GM12878 (cell line): ENCODE measurements at places on chromosomes 5 and 9.

GRCh38 chr5:30968971-30969370 lies 224.5 kb upstream of the CDH6 start:
- no peak overlapping the region for H3K4me3 ChIP-seq
- DNase-seq: no peak
- no peaks in the 10 kb centered on the region for H3K36me3 ChIP-seq
- H3K27me3 ChIP-seq: no peaks in the 10 kb centered on the region

GRCh38 chr9:79694676-79695400 lies 123.1 kb downstream of the TLE4 start:
- H3K27me3 ChIP-seq: no peaks in the 10 kb centered on the region
- H3K36me3 ChIP-seq: no peaks in the 10 kb centered on the region
- DNase-seq: no peak
- no peaks in the 10 kb centered on the region for H3K4me1 ChIP-seq
- no peak overlapping the region for H3K27ac ChIP-seq

- no peaks in the 10 kb centered on the region for H3K36me3 ChIP-seq
- no peaks in the 10 kb centered on the region for H3K27me3 ChIP-seq
- no peak overlapping the region for H3K27ac ChIP-seq
- no peak for DNase-seq
Observed at GRCh38 chr5:93717162-93717561, 24.2 kb downstream of the POU5F2 start.

- no peaks in the 10 kb centered on the region for H3K36me3 ChIP-seq
- no peak overlapping the region for H3K27ac ChIP-seq
- H3K4me3 ChIP-seq: no peak overlapping the region
- H3K27me3 ChIP-seq: no peaks in the 10 kb centered on the region
- H3K4me1 ChIP-seq: no peaks in the 10 kb centered on the region
Observed at GRCh38 chr5:6820851-6821479, 107.7 kb downstream of the TENT4A start.

GRCh38 chr9:119234636-119235035 lies 134.6 kb downstream of the BRINP1 start:
- no peak overlapping the region for H3K4me3 ChIP-seq
- no peaks in the 10 kb centered on the region for H3K27me3 ChIP-seq
- no peaks in the 10 kb centered on the region for H3K36me3 ChIP-seq
- no peak for DNase-seq
- H3K4me1 ChIP-seq: no peaks in the 10 kb centered on the region
- H3K27ac ChIP-seq: no peak overlapping the region

GRCh38 chr9:31415164-31415563 lies 969.3 kb upstream of the ACO1 start:
- H3K27ac ChIP-seq: no peak overlapping the region
- no peak for DNase-seq
- no peaks in the 10 kb centered on the region for H3K27me3 ChIP-seq
- H3K4me1 ChIP-seq: no peaks in the 10 kb centered on the region

GRCh38 chr5:174082286-174082685 lies 36.8 kb downstream of the NSG2 start:
- H3K4me1 ChIP-seq: no peaks in the 10 kb centered on the region
- H3K4me3 ChIP-seq: no peak overlapping the region
- no peaks in the 10 kb centered on the region for H3K27me3 ChIP-seq
- H3K36me3 ChIP-seq: no peaks in the 10 kb centered on the region
- no peak overlapping the region for H3K27ac ChIP-seq
- no peak for DNase-seq

DNA sequence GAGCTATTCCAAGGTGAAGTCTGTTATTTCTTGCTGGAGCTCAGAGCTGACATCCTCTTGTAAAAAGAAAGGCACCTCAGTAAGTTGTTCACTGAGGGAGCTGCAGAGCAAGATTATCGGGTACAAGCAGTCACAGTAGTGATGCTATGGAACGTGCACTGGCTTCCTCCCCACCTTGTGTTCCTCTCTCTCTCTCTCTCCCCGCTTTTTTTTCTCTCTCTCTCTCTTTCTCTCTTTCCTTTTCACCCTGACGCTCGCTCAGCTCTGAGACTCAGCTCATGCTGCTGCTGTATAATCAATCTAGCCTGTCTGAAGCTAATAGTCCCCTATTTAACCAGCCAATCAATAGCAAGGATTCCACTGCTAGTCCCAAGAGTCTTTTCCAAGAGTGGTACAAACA lies 587.6 kb upstream of the CDH18 start:
- no peak overlapping the region for H3K4me3 ChIP-seq
- no peaks in the 10 kb centered on the region for H3K4me1 ChIP-seq
- no peak for DNase-seq
- H3K27me3 ChIP-seq: no peaks in the 10 kb centered on the region
- H3K36me3 ChIP-seq: no peaks in the 10 kb centered on the region

DNA sequence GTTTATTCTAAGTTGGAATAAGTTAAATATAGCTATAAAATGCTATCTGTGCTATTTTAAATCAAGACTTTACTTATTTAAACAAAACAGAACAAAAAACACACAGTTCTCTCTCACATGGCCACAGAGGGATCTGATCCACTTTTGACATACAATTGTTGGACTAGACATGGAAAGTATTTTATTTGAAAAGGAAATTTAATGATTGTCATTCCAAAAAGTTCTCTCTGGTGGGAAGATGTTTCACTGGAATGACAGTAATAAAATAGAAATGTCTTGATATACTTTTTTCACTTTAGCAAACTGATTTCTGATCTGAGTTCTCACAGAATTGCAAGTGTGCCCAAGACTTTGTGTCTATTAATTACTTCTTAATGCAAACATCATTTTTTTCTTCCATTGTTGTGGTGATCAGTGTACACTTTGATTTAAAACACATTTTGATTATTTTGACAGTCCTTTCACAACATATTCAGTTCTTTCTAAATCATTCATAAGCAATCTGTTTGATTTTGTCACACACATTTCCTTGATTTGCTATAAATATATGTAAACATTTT lies 30.1 kb upstream of the MINAR2 start:
- H3K36me3 ChIP-seq: no peaks in the 10 kb centered on the region
- H3K27ac ChIP-seq: no peak overlapping the region
- no peak for DNase-seq
- H3K4me1 ChIP-seq: no peaks in the 10 kb centered on the region
- no peaks in the 10 kb centered on the region for H3K27me3 ChIP-seq

DNA sequence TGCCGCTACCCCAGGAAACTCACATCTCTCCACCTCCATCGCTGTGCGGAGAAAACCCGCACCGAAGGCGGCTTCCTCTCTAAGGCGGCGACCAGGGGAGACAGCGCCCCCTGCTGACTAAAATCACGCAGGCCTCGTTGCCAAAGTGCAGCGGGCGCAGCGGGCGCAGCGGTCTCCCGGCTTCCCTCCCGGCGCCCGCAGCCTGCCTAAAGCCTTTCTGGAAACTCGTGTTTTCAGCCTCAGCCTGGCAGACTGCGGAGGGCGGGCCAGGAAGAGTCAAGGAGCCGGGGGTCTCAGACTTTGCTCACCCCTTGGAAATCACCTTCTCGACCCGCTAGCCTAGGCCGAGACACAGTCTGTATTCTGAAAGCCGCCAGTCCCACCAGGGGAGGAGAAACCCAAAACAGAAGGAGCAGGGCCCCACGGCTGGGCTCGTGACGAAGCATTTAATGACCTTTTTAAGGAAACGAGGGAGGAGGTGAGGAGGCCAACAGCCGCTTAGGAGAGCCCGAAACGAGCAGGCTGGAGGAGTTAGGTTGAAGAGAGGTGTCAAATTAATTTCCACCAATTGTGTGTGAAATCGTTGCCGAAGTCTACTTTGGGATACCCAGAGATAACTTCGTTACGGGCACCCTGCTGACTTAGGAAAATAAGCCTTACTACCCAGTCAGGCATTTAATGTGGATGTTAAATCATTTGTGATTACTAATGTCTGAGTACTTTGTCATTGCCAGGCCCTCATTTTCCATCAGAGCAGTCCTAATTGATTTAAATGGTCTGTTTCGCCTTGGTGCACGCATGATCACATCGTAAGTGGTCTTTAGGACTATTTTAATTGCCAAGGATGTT lies 7.3 kb upstream of the FOXB2 start:
- H3K27me3 ChIP-seq: peaks cover 7% of the 10 kb centered on the region
- H3K4me1 ChIP-seq: no peaks in the 10 kb centered on the region
- H3K36me3 ChIP-seq: no peaks in the 10 kb centered on the region
- no peak for DNase-seq

DNA sequence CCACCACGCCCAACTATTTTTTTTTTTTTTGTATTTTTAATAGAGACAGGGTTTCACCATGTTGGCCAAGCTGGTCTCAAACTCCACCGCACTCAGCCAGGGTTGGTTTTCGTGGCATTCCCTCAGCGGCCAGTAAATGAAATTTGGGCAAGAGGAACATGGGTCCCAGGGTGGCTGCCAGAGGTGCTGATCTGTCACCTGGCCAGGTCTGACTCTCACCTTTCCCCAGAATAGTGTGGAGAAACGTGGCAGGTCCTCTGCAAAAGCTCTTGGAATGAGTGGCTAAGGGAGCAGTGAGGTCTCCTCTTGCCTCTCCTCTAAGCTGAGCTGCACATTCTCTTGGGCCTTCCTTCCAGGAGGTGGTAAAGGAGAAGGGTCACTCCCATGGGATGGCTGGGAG lies 170.1 kb downstream of the IRX2 start:
- H3K27ac ChIP-seq: no peak overlapping the region
- H3K4me3 ChIP-seq: no peak overlapping the region
- H3K36me3 ChIP-seq: no peaks in the 10 kb centered on the region
- H3K27me3 ChIP-seq: no peaks in the 10 kb centered on the region
- no peak for DNase-seq
- no peaks in the 10 kb centered on the region for H3K4me1 ChIP-seq

- no peak for DNase-seq
- H3K27ac ChIP-seq: no peak overlapping the region
- H3K36me3 ChIP-seq: no peaks in the 10 kb centered on the region
- no peaks in the 10 kb centered on the region for H3K27me3 ChIP-seq
Observed at GRCh38 chr5:14123974-14124482, 19.1 kb upstream of the TRIO start.

- no peaks in the 10 kb centered on the region for H3K4me1 ChIP-seq
- DNase-seq: no peak
- H3K36me3 ChIP-seq: peaks cover 5% of the 10 kb centered on the region
- no peak overlapping the region for H3K27ac ChIP-seq
- no peaks in the 10 kb centered on the region for H3K27me3 ChIP-seq
Observed at GRCh38 chr9:86303316-86303975, 21.1 kb upstream of the ISCA1 start.

GRCh38 chr9:37565661-37566618 lies 10.2 kb downstream of the FBXO10 start:
- no peaks in the 10 kb centered on the region for H3K36me3 ChIP-seq
- no peaks in the 10 kb centered on the region for H3K27me3 ChIP-seq
- peak; percentile 77 for DNase-seq
- H3K4me3 ChIP-seq: peak overlapping the region; percentile 57

DNA sequence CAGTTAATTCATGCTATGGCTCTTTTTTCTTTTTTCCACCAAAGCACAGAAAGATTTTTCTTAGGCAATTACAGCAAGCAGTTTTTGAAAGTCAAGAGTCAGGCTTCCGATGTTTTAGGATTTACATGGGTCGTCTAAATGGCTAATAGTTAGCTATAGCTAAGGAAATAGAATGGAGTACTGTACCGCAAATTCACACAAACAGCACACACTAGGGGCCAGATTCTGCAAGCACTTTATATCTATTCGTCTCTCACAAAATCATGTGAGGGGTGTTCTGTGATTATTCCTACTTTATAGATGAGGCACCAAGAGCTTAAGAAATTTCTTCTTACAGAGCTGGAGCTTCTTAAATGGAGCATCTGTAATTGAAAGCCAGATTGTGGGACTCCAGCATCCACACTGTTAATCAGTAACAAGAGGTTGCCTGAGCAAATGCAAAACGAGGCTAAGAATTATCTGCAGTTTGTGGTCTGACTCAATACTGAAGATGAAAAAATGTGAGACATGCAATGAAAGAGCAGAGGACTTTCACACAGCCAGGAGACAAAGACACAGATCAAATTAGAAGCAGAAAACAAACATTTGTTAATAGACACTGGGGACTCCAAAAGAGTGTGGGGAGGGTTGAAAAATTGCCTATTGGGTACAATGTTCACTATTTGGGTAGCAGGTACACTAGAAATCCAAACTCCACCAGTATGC lies 62.7 kb upstream of the CTXN3 start:
- no peaks in the 10 kb centered on the region for H3K27me3 ChIP-seq
- no peaks in the 10 kb centered on the region for H3K36me3 ChIP-seq
- H3K27ac ChIP-seq: peak overlapping the region; percentile 56; the same call in 1 of the 2 replicates
- peak; percentile 79 for DNase-seq
- peaks cover 35% of the 10 kb centered on the region for H3K4me1 ChIP-seq

DNA sequence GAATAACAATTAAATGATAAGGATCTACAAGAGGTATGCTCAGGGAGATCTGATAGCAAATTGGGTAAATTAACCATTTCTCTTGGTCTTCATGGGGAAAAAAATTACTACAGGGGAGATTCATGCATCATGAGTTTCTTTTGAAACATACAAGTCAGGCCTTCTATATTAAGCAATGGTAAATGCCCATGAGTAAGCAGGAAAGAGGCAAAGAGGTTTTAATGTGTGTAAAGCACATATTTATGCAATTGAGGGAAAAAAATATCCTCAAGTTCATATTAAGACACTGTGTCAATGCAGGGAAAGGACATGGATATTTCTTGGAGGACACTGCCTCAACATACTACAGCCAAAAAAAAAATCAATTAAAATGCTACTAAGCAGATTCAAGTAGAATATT lies 73.4 kb upstream of the NR4A3 start:
- H3K4me3 ChIP-seq: no peak overlapping the region
- DNase-seq: no peak
- H3K27me3 ChIP-seq: no peaks in the 10 kb centered on the region
- no peaks in the 10 kb centered on the region for H3K36me3 ChIP-seq
- no peak overlapping the region for H3K27ac ChIP-seq

GRCh38 chr5:52710972-52711596 lies 76.6 kb upstream of the ITGA1 start:
- no peak for DNase-seq
- H3K4me3 ChIP-seq: no peak overlapping the region
- H3K27ac ChIP-seq: no peak overlapping the region
- H3K36me3 ChIP-seq: no peaks in the 10 kb centered on the region
- no peaks in the 10 kb centered on the region for H3K4me1 ChIP-seq

DNA sequence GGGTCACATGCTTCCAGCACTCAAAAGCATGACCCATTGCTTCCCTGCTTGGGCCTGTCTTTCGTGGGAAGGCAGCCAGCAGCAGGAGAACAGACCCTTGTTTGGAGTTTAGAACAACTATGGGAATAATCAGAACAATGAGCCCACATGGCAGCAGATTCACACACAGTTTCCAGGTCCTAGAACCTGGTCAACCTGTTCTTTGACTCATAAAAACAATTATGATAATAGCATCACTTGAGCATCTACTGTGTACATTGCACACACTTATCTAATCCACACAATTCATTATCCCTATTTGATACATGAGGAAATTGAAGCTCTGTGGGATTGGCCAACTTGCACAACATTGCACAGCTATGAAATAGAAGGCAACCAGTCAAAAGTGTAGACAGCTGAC lies 41.7 kb downstream of the KLF4 start:
- H3K27ac ChIP-seq: no peak overlapping the region
- no peaks in the 10 kb centered on the region for H3K4me1 ChIP-seq
- no peaks in the 10 kb centered on the region for H3K36me3 ChIP-seq

- DNase-seq: no peak
- peaks cover 36% of the 10 kb centered on the region for H3K4me1 ChIP-seq
- H3K36me3 ChIP-seq: no peaks in the 10 kb centered on the region
Observed at GRCh38 chr5:88833371-88834130, 49.4 kb downstream of the MEF2C start.

- no peaks in the 10 kb centered on the region for H3K36me3 ChIP-seq
- no peak overlapping the region for H3K4me3 ChIP-seq
- H3K4me1 ChIP-seq: no peaks in the 10 kb centered on the region
- H3K27me3 ChIP-seq: no peaks in the 10 kb centered on the region
Observed at GRCh38 chr5:179244044-179244443, 101.2 kb downstream of the ADAMTS2 start.

GRCh38 chr9:12230708-12231107 lies 462.5 kb upstream of the TYRP1 start:
- H3K4me3 ChIP-seq: no peak overlapping the region
- H3K27ac ChIP-seq: no peak overlapping the region
- no peak for DNase-seq
- H3K4me1 ChIP-seq: no peaks in the 10 kb centered on the region
